ENCODE measurements at places on chromosomes 3 and 15.

- no peak for DNase-seq
These were observed 177.7 kb downstream of the ZNF385D start for GRCh38 chr3:21573291-21573690.

DNA sequence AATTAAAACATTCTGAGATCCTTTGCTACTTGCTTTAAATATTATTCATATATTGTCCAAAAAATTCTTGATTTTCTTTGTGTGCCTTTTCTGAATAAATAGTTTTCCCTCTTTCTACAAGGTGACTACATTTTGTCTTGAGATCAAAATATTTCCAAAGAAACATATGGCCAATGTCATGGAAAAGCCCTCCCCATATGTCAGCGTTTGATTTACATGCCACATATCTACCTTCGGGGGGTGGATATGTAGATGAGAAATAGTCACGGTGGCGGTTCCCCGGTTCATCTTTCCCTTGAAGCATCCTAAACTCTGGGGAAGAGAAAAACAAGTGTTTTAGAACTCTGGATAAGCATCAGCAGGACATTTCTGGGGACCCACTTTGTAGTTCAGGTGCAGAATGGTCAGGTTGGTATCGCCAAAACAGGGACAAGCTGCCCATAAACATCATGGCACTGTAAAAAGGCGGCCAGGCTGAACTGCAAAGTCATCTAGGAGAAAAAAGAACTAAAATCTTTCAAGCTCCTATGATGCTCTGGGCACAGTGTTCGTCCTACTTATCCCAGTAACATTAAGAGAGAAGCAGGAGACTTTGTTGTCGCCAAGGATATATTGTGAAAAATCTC, 91.5 kb downstream of the MEX3B start:
- DNase-seq = no peak

DNA sequence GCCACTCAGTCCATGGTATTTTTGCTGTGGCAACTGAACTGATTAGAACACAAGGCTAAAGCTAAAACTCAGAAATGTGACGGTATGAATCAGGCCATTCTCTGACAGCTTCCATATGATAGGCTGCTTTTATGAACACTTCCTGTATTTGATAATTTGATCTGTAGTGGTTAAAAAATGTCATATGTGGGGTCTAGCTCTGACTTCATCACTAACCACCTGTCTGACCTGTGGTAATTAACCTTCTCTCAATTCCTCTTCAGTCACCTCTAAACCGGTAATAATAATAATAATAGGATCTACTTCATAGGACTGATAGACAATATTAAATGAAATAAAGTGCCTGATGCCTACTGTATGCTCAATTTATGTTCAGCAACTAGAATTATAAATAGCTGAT, 223.2 kb downstream of the MBNL1 start:
- DNase-seq = no peak

GRCh38 chr15:63509056-63509954, 4.9 kb downstream of the USP3 start:
- DNase-seq = no peak

All from NCI-H2227 treated with DMSO at 0.1 percent for 48 hours (cell line).